ENCODE measurements at places on chromosomes 12 and 14. TPM values are rescaled to one million over a fixed set of nuclear protein-coding genes. Genes with fewer than 3 reads are reported as not detected.

DNA sequence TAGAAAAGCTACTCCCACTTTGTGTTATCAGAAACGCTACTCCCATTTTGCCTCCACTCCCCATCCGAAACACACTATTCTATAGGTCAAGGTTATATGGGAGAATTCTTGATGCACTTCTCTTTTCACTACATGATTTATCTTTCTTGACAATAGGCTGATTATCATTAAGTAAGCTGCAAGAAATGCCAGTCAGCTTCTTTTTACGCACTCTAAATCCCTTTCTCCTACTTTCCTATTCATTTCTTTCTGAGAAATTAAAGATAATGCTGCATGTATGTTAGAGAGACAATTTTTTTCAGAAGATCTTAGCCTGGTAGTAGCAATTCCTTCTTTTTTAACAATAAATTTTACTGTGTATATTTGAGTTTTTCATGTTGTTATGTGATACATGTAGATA is 41.0 kb upstream of the CCDC91 start:
- DNase-seq: no peak

DNA sequence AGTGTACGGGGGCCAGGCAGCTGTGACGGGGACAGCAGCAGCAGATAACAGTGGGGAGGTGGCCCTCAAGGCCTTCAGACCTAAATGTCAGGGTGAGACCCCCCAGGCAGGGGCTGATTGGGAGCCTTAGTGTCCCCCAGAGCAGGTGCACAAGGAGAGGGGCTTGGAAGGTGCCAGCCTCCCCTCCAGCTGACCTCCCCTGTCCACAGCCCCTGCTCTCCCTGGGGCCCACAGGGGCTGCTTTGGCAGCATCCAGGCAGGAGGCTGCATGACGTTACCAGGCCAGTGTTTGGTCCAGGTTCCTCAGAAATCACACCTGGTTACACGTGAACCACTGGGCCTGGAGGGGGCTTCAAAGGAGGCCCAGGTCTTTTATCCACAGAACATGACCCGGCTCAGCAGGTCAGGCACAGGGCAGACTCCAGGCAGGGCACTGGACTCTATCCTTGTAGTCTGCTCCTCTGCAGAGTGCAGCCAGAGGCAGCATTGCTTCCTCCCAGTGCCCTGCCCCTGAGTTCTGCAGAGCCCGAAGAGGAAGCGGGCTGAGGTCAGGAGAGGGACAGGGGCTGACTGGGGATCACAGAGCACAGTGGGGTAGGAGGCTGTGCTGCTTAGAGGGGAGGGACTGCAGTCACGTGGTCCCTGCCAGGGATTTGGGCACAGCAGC is 2.6 kb upstream of the TRMT61A start:
- peak; percentile 50 for DNase-seq

The SLC7A8 gene
- 13.9 TPM for total RNA-seq

DNA sequence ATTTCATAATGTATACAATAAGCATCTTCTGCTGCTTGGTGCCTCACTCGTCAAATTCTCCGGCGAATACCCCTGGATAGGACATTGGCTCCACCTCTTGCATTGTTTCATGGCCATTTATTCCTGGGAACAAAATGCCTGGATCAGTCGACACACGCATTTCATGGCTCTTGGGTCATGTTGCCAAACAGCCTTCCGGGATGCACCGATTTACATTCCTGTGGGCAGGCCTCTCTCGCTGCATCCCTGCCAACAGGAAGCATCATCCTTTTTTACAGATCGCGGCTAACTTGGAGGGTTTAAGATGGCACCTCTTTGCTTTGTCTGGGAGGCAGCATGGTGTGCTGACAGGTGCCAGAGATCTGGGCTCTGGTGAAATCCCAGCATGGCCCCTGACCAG is 32.7 kb upstream of the RIMBP2 start:
- no peak for DNase-seq

The TTC6 gene
- total RNA-seq: 3.8 TPM

DNA sequence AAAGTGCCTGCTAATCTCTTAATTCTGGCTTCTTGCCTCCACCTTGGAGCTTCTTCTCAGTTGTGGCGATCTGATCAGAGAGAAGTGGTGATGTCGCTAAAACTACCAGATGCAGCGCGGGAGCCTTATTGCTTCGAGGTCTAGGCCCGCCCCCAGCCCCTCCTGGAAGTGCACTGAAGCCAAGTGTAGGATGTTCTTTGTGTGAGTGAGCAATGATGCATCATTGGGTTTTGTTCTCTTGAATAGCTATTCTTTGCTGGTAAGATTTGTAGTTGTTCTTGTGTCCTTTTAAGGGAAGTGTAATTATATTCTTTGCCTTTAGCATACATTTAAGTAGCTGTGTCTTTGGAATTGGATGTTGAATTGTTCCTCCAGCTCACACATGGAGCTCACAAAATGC is 35.8 kb downstream of the MTHFD1 start:
- no peak for DNase-seq

The SERPINA9 gene
- not detected for total RNA-seq
